ENCODE measurements at places on chromosomes 7 and 10.
A peak's percentile ranks its signal among the peaks of the same experiment; 100 is the strongest.

GRCh38 chr7:41881331-41882130, 178.6 kb upstream of the INHBA start:
- peak; percentile 92 for DNase-seq
- peak overlapping the region; percentile 19 for H3K4me3 ChIP-seq
- peaks cover 53% of the 10 kb centered on the region for H3K4me1 ChIP-seq
- H3K27me3 ChIP-seq = no peaks in the 10 kb centered on the region
- peak overlapping the region; percentile 98 for H3K27ac ChIP-seq
- H3K36me3 ChIP-seq = peaks cover 21% of the 10 kb centered on the region

DNA sequence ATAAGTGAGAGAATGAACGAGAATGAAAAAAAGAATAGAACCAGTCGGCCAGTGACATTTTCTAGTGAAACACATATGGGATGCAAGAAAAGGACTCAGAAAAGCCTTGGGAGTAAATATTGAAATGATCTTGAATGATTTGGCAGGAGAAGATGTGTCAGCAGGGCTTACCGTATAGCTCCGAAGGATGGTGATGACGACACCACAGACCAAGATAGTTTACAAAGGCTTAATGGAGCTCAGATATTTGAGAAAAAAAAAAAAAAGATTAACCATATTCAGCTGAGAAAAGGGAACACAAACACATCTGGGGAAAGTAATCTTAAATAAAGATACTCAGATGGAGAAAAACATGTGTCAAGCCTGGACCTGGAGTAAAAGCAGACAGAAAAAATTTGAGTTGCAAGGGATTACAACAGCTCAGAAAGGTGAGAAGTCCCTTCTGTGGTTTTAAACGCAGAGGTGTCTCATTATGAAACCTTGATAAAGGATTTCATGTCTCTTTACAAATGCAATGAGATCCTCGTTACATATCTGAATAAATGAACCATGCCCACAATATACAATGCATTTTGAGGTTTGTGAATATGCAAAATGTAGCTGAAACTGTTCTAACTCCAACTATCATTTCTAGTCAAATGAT, 36.0 kb downstream of the DNAJB9 start:
- DNase-seq = no peak
- peak overlapping the region; percentile 5 for H3K27ac ChIP-seq
- H3K36me3 ChIP-seq = no peaks in the 10 kb centered on the region
- no peak overlapping the region for H3K4me3 ChIP-seq
- no peaks in the 10 kb centered on the region for H3K27me3 ChIP-seq

DNA sequence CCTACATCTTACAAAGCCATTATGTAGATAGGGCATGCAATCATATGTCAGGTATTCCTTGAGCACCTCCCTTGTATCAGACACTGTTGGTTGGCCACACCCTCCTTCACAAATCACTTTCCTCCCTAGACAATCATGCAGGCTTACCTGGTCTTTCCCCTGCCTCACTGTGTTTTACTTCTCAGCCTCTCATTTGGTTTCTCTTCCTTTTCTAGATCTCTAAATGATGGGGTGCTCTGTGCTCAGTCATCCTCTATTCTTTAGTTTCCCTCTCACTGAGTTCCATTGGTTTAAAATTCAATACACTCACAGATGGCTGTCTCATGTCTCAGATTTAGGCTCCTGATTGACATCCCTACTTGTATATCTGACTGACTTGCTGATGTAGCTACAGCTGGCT, 31.4 kb downstream of the ANK3 start:
- DNase-seq = peak; percentile 25
- H3K27me3 ChIP-seq = no peaks in the 10 kb centered on the region
- H3K4me1 ChIP-seq = no peaks in the 10 kb centered on the region
- H3K4me3 ChIP-seq = no peak overlapping the region
- no peak overlapping the region for H3K27ac ChIP-seq

DNA sequence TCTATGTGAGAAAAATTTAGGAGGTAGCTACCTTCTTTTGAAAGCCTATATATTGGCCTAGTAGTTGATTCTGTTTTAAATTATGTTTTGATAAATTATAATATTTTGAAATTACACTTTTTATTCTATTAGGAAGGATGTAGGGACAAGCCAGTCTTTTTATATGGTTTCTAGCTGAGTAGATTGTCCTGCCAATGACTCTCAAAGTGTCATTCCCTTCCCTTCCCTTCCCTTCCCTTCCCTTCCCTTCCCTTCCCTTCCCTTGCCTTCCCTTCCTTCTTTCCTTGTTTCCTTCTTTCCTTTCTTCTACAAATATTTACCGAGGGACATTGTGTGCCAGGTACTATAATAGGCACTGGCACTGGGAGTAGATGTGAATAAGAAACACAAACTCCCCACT, 99.7 kb upstream of the HDAC9 start:
- H3K27me3 ChIP-seq = peaks cover 4% of the 10 kb centered on the region
- DNase-seq = no peak
- H3K4me1 ChIP-seq = no peaks in the 10 kb centered on the region

DNA sequence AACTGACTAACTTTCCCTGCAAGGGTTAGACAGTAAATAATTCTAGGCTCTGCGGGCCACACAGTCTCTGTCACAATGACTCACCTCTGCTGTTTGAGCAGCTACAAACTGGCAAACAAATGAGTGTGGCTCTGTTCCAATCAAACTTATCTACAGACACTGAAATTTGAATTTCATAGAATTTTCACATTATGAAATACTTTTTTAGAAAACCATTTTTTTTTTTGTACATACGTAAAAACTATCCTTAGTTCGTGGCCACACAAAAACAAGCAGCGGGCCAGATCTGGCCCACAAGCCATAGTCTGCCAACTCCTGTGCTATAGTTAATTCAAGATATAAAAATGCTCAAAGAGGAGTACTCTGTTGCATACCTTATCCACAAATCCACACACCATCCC, 32.6 kb downstream of the PIP4K2A start:
- peaks cover 86% of the 10 kb centered on the region for H3K4me1 ChIP-seq
- H3K36me3 ChIP-seq = peaks cover 1% of the 10 kb centered on the region
- no peaks in the 10 kb centered on the region for H3K27me3 ChIP-seq
- peak overlapping the region; percentile 97 for H3K27ac ChIP-seq
- H3K4me3 ChIP-seq = peak overlapping the region; percentile 60
